Urinary bladder (tissue), 4 donors: ENCODE measurements at places on chromosomes 12 and 14. TPM values are rescaled to one million over a fixed set of nuclear protein-coding genes. Genes with fewer than 3 reads are reported as not detected.

PTPRQ gene
- polyA plus RNA-seq = 2.2 TPM

- no peak for DNase-seq
Observed at GRCh38 chr12:75481774-75482173, 1.2 kb downstream of the GLIPR1 start.

DNA sequence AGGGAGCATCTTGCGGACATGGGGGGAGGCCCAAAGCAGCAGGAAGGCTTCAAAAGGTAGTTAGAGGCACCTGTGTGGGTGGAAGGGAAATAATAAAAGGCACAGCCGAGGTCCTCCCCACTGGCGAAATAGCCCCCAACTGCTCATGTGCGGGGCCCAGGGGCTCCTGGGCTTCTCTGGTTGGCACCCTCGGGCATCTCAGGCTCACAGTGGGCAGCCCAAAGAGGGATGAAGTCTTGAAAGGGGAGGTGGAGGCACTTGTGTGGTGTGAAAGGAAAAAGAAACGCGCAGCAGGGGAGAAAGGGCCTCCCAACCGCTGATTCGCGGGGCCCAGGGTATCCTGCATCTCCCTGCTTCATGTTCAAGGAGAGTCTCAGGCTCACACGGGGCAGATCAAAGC lies 579.4 kb downstream of the ALG10 start:
- no peak for DNase-seq

LAG3 gene
- 1.6 TPM for polyA plus RNA-seq

- DNase-seq = no peak
Observed at GRCh38 chr14:41629876-41630275, 23.2 kb downstream of the LRFN5 start.

FAIM2 gene
- polyA plus RNA-seq = 9.1 TPM

TSHR gene
- polyA plus RNA-seq = 0.16 TPM
